ENCODE measurements at places on chromosomes 2 and 18.

DNA sequence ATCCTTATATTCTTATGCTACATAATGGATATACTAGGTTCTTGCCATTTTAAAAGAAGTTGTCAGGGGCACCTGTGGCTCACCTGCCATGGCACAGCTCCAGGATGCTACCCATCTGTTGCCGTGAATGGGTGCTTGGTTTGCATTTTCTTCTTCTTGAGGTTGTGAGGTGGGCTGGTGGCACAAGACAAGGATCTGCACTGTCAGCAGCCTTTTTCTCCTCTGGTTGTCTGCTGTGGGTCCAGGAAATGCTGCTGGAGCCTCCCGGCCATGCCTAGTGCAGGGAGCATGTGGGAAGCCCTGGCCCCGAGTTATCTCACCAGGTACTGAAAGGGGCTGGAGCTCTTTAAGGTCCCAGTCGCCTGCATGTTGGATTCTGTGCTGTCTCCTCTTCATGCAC is 2.6 kb downstream of the IL1R1 start:
- DNase-seq, result no peak

GRCh38 chr18:63138436-63139340 is 180.9 kb downstream of the BCL2 start:
- no peak for DNase-seq

GRCh38 chr18:11669271-11669947 is 19.7 kb upstream of the GNAL start:
- DNase-seq, result no peak

DNA sequence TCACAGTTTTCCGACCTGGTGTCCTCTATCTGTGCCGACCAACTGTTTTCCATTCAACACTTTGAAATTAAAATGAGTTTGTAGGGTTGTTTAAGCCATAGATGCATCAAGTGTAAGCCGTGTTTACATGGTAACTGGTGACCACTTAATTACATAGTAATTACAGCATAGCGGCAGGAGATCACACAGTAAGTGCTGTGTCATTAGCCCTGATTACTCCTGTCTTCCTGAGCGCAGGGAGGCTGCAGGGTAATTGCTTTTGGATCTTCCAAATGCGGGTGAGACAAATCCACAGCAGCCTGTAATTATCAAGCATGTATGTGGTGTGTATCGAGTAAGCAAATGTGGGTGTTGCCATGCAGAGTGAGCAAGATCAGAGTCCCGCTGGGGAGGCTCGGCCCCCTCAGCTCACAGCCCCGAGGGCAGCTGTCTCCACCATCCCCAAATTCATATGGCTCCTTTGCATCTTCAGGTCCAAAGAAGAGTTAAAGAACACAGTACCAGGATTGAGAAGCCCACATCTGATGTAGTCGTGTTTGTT is 71.5 kb upstream of the HDAC4 start:
- no peak for DNase-seq

GRCh38 chr18:50262977-50263376 is 3.3 kb downstream of the CFAP53 start:
- no peak for DNase-seq

GRCh38 chr2:241772063-241772499 is 4.5 kb upstream of the GAL3ST2 start:
- no peak for DNase-seq

GRCh38 chr18:68596016-68596415 is 118.9 kb downstream of the TMX3 start:
- DNase-seq, result no peak

All from stimulated activated CD4-positive, alpha-beta T cell treated with anti-CD3 and anti-CD28 coated beads, Interleukin-2, amount 100 ng/mL, for 48 hours (primary cell).